ENCODE measurements at places on chromosomes 12 and 14.

DNA sequence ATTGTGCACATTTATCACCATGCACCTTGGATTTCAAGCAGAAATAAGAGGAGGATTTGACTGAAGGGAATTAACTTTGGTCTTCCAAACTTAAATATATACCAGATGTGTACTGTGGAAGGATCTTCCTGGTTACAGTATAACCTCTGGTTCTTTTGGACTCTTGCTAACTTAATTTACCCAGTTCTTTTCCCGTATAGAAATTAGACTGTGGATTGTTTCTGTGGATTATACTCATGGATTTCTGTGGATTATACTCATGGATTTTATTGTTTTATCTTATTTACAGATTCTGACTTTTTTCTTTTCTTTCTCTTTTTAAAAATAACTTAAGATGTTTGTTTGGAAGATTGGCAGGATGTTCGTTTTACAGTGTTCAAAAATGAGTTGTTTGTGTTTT lies 215.3 kb downstream of the RAD51B start:
- DNase-seq, result no peak

DNA sequence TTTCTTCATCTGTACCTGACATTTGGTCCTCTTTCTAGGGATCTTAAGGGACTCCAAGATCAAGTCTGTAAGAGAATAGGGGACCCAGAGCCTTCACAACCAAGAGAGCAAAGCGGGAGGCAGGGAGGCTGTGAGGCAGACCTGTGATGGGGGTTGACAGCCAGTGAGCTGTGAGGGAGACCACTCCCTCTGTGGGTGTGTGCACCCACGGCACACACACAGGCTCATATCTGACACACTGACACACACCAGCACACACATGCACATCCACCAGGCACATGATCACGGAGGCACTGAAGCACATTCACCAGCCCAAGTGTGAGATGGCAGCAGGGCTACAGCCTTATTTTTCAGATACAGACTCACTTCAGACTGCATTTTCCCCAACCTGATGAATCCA lies 55.2 kb downstream of the SPTB start:
- no peak for DNase-seq

- peak; percentile 84 for DNase-seq
Measured at GRCh38 chr12:47819138-47819895, 386 bp downstream of the HDAC7 start.

DNA sequence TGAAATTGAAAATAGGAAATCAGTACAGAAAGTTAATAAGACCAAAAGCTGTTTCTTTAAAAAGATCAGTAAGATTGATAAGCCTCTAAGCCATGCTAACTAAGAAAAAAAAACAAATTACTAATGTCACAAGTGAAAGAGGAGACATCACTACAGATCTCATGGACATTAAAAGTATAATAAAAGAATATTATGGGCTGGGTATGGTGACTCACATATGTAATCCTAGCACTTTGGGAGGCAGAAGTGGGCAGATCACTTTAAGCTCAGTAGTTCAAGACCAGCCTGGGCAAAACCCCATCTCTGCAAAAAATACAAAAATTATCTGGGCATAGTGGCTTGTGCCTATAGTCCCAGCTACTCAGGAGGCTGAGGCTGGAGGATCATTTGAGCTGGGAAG lies 30.5 kb downstream of the B4GALNT3 start:
- no peak for DNase-seq

- peak; percentile 80 for DNase-seq
Measured at GRCh38 chr12:47882781-47883546, 21.8 kb downstream of the VDR start.
